B cell (primary cell): ENCODE measurements at places on chromosomes 6 and 20. TPM values are rescaled to one million over a fixed set of nuclear protein-coding genes. Genes with fewer than 3 reads are reported as not detected.

GRCh38 chr6:142013287-142013686, 119.4 kb upstream of the GJE1 start:
- DNase-seq, result no peak

DNA sequence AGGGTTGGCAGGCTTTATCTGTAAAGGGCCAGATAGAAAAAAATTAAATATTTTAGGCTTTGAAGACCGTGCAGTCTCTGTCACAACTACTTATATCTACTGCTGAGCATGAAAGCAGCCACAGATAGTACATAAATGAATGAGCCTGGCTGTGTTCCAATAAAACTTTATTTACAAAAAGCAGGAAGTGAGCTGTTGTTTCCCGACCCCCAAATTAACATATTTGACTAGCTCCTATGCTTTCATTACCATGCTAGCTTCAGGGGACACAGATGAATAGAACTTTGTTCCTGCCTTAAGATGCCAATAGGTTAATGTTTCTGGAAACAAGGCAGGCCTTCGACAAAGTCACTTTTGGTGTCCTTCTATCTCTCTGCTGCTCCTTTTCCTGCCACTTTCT, 1058.0 kb upstream of the FLRT3 start:
- DNase-seq, result no peak

The GDAP1L1 gene
- total RNA-seq, result not detected in 2 replicates

The MUC22 gene
- total RNA-seq, result not detected in 2 replicates

DNA sequence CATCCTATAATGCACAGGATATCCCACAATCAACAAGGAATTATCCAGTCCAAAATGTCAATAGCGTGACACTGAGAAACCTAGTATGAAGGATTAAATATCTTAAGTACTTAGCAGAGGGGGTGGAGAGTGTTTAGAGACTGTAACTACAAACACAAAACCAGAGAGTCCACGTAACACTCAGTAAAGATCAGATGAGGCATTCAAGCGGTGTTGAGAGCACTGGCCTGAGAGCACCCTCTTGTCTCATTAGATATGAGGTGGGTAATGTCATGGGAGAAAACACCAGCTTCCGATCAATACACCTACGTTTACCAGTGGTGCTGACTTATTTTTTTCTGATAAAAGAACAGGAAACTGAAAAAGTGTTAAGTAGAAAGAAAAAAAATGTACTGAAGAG, 2.3 kb downstream of the FAM184A start:
- no peak for DNase-seq

GRCh38 chr6:3456395-3456897, 404 bp downstream of the SLC22A23 start:
- no peak for DNase-seq

The BTN1A1 gene
- 0.53 and 0.74 TPM in 2 replicates for total RNA-seq

DNA sequence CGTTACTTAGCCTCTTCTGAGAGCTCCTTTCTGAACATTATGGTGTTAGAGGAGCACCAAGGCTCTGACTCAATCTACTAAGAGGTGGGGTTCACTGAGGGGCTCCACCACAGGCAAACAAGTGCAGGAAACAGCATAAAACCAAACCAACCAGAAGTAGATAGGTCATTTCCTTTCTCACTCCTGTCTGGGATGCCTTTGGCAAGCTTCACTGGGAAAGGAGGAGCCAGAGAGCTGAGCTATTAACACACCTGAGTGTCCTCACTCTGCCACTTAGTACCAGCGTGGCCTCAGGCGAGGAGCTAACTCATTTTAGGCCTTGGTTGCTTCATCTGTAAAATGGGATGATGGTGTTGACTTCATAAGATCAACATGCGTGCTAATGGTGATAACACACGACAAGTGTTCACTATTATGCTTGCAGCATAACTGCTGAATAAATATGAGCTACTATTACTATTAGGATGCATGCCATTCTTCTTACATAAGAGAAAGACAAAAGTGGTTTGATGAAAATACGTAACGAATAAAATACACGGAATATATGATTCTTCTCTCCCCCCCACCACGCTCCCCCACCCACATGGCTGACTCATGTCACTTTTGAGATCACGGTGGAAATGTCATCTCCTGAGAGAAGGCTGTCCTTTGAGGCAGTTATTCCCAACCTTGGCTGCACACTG, 185.4 kb downstream of the BCAS1 start:
- no peak for DNase-seq
